ENCODE measurements at places on chromosomes 2 and 18. TPM values are rescaled to one million over a fixed set of nuclear protein-coding genes. Genes with fewer than 3 reads are reported as not detected.

GRCh38 chr2:1237783-1238182, 175.5 kb upstream of the TPO start:
- no peaks in the 10 kb centered on the region for H3K27me3 ChIP-seq
- H3K4me3 ChIP-seq: no peak overlapping the region
- H3K27ac ChIP-seq: no peak overlapping the region

DNA sequence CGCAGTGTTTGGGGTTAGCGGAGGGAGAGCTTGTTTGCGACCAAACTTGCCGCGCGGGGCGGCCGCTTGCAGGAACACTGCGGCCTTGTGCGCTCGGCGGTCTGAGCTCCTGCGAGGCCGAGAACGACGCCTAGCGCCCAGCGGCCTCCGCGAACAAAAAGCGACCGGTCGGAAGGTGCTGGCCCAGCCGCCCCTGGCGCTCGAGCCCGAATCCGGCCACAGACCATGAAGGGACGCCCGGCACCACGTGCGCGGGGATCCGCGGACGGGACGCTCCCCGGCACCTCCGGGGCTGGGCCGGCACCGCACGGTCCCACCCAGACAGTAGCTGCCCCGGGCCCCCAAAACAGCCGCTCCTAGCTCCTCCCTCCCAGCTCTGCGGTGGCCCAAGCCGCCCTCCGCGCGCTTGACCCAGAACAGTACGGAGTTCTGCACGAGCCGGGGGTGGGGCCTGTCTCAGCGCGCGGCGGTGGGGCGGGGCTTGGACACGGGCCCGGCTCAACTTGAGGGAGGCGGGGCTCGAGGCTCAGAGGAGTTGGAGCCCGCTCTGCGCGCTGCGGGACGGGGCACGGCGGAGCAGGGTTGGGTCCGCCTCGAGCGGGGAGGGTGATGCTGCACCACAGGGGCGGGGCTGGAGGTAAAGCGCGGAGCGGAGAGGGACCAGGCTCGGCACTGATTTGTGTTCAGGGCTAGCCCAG, 664 bp upstream of the IMPA2 start:
- peak overlapping the region; percentile 44 for H3K4me3 ChIP-seq
- no peaks in the 10 kb centered on the region for H3K36me3 ChIP-seq

GRCh38 chr2:69781321-69782248, 39.7 kb downstream of the ANXA4 start:
- H3K27me3 ChIP-seq: no peaks in the 10 kb centered on the region
- H3K27ac ChIP-seq: peak overlapping the region; percentile 11
- H3K4me3 ChIP-seq: no peak overlapping the region
- H3K4me1 ChIP-seq: peaks cover 37% of the 10 kb centered on the region

DNA sequence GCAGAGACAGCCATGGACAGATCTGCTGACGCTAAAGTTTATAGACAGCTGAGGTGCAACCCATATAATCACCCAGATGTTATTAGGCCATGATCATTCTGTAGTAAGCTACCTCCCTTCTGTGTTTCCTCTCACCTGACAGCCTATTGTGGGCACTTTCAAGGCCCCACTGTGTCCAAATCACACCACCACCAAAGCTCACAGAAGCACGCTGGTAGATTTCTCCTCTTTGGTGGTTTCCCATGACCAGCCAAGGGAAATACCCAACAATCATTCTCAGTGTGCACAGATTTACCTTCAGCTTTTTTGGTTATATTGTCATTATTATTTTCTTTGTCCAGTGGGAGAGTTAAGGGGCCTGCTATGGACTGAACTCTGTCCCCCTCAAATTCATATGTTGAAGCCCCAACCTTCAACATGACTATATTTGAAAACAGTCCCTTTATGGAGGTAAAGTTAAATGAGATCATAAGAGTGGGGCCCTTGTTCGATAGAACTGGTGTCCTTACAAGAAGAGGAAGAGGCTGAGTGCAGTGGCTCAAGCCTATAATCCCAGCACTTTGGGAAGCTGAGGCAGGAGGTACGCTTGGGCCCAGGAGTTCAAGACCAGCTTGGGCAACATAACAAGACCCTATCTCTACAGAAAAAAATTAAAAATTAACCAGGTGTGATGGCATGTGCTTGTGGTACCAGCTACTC, 74.0 kb upstream of the MSH6 start:
- peak; percentile 71 for DNase-seq
- no peaks in the 10 kb centered on the region for H3K36me3 ChIP-seq
- H3K27ac ChIP-seq: peak overlapping the region; percentile 74
- H3K4me3 ChIP-seq: no peak overlapping the region
- H3K27me3 ChIP-seq: no peaks in the 10 kb centered on the region

GRCh38 chr2:132438691-132439090, 22.1 kb downstream of the GPR39 start:
- H3K36me3 ChIP-seq: no peaks in the 10 kb centered on the region
- H3K4me3 ChIP-seq: no peak overlapping the region
- H3K4me1 ChIP-seq: no peaks in the 10 kb centered on the region

DNA sequence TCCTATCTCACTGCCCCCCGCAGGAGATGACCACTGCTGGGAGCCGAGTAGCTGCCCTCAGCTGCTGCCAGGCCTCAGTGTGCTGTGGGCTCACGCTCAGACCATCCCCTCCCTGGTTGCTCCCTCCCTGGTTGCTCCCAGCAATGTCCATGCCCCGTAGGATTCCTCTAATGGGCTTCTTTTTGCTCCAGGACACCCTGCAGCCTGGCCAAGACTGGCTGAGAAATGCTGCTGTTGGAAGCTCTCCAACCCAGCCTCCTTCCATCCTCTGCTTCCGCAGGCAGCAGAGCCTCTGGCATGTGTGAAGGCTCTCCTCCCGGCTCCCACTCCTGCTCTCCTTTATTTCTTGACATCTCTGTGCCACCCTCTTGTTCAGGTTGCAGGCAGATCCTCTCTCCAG, 48.6 kb downstream of the SOX11 start:
- H3K27me3 ChIP-seq: no peaks in the 10 kb centered on the region
- H3K4me1 ChIP-seq: no peaks in the 10 kb centered on the region
- H3K27ac ChIP-seq: no peak overlapping the region
- no peaks in the 10 kb centered on the region for H3K36me3 ChIP-seq

The GNAL gene
- 0.12 TPM for total RNA-seq

Measured in B cell (primary cell).